Hematopoietic multipotent progenitor cell treated with erythropoietin and hydrocortisone succinate and interleukin-3 and kit ligand, for 6 days (in vitro differentiated cells): ENCODE measurements at places on chromosomes 4 and X.
A peak's percentile ranks its signal among the peaks of the same experiment; 100 is the strongest.

GRCh38 chr4:83552924-83553323 lies 17.0 kb downstream of the GPAT3 start:
- DNase-seq, result peak; percentile 46

DNA sequence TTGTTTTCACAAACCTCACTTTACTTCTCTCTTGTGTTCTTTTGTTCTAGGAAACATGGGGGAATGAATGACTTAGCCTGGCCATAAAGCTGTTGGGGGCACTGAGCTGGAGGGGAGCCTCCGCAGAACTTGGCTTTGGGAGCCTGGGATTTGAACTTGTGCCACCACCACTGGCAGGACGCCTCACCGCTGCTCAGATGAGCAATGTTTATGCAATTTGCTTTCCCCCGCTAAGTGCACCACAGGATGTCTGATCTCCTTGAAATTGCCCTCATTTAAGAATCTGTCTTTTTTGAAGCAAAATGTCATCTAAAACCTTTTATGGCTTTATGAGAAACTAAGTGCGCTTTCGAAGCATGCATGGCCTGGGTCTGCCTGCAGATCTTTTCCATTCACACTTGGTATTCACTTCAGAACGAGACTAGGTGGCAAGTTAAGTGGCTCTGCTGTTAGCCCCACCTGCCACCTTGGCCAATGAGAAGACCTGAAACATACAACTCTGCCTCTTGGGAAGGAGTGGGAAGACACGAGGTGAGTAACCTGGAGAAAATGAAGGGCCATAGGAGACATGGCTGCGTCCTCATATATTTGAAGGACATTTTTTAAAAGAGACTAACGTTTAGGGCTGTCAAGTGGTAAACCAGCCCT lies 119.3 kb downstream of the LDB2 start:
- no peak for DNase-seq

- DNase-seq, result no peak
Observed at GRCh38 chr4:157221895-157222770, 1.6 kb downstream of the GRIA2 start.

DNA sequence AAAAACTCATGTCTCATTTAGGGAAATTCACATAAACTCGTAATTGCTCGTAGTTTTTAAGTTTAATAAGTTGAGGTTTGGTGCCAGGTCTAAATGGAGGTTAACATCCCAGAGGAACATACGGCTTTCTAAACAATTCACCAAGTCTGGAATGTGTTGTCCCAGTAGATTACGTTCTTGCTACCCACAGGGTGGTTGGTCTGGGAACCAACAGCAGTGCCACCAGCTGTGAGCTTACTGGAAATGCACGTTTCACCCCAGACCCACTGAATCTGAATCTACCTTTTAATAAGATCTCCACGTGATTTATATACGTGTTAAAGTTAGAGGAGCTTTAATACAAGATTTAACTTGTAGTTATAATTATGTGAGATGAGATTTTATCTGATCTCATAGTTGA lies 134.3 kb downstream of the BMPR1B start:
- no peak for DNase-seq

GRCh38 chrX:13721819-13722519 lies 12.5 kb downstream of the TRAPPC2 start:
- DNase-seq, result peak; percentile 74

DNA sequence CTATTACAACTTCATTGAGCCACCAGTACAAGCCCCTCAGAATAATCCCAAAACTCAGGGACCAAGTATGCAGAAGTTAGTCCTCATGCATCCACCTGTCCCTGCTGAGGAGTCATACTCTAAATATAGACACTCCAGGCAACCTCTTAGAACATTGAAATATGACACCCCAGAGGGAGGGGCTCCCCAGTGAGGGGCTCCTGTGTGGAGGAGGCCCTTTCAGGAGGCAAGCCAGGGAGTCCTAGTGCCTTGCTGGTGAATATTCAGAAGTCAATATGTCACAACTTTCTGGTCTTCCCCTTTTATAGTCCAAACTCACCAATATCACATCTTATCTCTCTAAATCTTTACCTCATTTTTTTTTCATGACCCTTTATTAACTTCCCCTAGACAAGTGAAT lies 1.6 kb upstream of the ARMCX6 start:
- DNase-seq, result peak; percentile 35
